ENCODE measurements at places on chromosomes 7 and 10.

GRCh38 chr10:24363070-24363469, 154.1 kb downstream of the KIAA1217 start:
- DNase-seq = no peak

GRCh38 chr10:3057946-3058345, 9.4 kb upstream of the PFKP start:
- no peak for DNase-seq

GRCh38 chr10:79031723-79032122, 37.0 kb upstream of the ZMIZ1 start:
- DNase-seq = no peak

GRCh38 chr7:116145245-116145852, 65.0 kb upstream of the TES start:
- no peak for DNase-seq

DNA sequence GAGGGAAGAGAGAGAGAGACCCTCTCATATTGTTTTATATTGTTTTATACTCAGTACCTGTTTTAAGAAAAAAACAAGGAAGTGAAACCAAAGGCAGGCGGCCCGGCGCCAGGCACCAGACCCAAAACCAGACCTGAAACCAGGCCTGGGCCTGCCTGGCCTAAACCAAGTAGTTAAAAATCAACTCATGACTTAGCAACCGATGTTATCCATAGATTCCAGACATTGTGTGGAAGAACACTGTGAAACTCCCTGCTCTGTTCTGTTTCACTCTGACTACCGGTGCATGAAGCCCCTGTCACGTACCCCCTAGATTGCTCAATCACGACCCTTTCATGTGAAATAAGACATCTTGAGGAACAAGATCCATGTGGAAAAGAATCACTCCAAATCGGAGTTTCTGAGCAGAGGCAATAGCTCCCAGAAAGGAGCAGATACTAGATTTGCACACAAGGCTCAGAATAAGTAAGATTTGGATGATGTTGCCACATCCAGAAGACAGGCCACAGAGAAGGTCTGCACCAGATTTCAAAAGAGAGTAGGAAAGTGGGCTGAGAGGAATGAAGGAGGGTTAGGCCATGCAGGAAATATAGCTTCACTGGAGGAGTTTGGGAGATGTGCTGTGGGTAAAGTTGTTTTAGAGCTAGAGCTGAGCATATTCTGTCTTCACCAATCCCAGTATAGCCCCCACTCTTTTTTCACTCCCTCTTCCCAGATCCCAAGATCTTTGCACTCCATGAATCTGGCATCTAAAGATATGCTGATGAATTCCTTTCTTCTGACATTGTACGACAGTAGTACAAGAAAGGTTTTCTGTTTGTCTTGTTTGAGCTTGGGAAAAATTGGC, 8.8 kb upstream of the ZNF248 start:
- DNase-seq = no peak

- DNase-seq = no peak
Measured at GRCh38 chr7:51034521-51035264, 252.0 kb upstream of the GRB10 start.

DNA sequence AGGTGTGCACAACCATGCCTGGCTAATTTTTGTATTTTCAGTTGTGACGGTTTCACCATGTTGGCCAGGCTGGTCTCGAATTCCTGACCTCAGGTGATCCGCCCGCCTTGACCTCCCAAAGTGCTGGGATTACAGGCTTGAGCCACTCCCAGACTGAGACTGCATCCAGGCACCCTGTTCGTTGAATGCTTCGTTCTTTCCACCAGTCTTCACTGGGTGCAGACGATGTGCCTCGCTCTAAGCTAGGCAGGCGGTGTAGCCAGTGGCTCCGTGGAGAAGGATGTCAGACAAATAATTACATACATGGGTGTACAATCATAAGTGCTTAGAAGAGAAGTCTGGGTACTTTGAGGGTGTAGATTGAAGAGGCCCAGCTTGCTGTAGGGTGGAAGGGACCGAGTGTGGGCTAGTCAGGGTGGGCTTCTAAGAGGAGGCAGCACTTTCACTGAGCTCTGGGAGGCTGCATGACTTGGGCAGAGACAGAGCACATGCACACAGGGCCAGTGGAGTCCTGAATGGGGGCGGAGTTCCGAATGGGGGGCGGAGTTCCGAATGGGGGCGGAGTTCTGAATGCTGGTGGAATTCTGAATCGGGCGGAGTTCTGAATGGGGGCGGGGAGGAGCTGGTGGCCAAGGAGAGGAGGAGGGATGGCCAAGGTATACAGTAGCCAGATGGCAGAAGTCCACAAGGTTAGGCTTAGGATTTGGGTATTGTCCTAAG, 74.3 kb downstream of the COL26A1 start:
- no peak for DNase-seq

- DNase-seq = no peak
Measured at GRCh38 chr7:157589680-157590079, 252.9 kb downstream of the DNAJB6 start.

DNA sequence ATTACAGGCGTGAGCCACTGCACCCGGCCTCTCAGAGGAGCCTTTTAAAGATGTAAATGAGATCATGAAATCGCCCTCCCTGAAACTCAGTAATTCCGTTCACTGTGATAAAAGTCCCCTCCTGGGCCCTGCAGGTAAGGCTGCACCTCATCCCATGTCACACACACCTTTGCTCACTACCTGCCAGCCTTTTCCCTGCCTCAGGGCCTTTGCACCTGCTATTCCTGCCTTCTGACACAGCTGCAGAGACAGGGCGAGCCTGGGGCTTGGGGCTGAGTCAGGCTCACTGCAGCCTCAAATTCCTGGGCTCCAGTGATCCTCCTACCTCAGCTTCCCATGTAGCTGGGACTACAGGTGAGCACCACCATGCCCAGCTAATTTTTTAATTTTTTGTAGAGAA, 118.8 kb downstream of the MYL10 start:
- DNase-seq = no peak

- DNase-seq = no peak
Measured at GRCh38 chr7:117247809-117248208, 75.0 kb downstream of the WNT2 start.

DNA sequence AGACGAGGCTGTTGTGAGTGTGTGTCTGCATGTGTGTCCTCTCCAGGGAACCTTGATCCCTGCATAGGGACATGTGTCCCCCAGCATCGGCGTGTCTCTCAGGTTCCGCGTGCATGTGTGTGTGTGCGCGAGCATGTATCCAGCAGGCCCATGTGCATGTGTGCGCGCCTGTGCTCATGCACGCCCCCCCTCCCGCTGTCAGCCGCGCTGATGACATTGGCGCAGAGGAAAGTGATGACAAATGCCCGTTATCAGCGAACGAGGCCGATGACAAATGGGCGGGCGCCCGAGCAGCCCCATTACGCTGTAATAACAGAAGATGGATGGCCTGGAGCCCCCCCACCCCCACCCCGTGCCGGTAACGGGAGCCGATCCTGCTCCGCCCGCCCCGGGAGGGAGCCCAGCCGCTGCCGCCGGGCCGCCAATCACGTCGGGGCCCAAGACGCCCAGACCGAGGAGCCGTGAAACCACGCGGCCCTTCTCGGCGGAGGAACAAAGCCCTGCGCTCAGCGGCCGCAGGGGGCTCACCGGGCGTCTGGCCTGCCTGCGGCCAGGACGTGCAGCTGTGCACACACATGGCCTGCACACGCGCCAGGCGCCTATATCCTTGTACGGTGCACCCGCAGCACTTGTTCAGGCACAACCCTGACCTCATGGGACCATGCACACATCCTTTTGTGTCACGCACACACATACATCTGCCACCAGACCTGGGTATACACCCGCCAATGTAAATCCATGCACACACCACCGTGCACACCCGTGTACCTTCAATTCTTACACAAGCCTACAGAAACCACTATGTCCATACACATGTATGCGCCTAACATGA, 21.5 kb downstream of the POLL start:
- no peak for DNase-seq

DNA sequence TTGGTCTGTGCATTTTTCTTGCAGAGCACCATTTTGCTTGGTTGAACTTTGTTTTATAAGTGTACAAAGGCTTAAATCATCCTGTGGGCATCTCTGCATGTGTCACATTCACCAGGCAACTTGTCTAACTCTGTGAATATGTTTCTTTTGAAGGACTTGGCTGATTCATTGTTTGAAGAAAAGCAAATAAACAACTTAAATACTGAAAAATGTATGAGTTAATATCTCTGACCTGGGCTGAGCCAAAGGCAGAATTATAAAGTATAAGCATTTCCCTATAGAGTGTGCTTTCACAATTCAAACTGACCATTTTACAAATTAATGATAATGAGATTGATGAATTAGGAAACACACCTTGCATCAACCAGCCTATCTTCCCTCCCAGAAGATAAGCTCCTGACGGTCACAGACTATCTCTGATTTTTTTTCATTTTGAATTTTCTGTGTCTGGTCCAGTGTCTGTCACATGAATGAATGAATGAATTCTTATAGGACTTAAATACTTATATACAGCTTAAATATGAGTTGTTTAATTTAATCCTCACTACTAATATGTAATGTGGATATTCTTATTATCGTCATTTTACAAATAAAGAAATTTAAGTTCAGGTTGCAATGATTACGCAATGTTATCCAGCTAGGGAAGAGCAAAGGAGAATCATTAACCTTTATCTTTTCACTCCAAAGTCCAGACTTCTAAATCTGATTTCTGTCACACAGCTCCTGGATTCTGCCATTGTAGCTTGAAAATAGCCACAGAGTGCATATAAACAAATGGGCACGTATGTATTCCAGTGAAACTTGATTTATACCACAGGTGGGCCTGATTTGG, 182.0 kb upstream of the PHYHIPL start:
- DNase-seq = no peak

- DNase-seq = no peak
Measured at GRCh38 chr10:33276282-33276923, 58.1 kb downstream of the NRP1 start.

DNA sequence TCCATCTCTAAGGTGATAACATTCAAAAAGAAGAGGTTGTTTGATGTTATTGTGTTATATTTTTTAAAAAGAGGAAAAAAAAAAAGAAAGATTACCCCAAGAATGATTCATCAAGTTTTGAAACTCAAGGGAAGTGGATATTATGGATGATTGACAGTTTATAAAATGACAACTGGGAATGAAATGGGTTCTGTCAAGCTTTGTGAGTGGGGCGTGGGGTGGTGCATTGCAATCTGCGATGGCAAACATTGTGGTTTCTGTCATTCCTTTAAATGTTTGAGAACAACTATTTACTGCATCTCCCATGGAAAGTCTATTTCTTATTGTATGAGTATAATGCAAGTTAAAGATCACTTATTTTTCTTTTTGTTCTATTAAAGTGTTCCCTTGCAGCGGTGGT, 297.0 kb downstream of the CCDC3 start:
- DNase-seq = no peak

- no peak for DNase-seq
Measured at GRCh38 chr7:28882869-28883470, 75.2 kb downstream of the TRIL start.

- DNase-seq = no peak
Measured at GRCh38 chr10:122243550-122243949, 27.5 kb upstream of the BTBD16 start.

DNA sequence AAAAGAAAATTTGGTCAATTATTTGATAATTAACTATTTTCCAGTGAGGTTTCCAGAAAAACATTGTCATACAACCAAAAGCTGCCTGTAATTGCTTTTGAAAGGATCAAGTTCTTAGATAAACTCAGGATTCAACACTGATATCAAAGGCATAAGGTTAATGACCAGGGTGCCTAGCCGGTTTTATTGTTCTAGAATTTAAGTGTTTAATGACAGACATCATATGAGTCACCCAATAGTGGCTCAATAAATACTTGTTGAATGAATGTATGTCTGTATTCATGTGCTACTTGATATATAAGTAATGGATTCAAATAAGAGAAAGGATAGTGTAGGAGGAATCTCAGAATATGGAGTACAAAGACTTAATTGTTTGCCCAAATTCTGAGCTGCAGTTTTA, 196.1 kb upstream of the LRGUK start:
- DNase-seq = no peak

GRCh38 chr10:61835069-61835945, 66.2 kb upstream of the ARID5B start:
- DNase-seq = no peak

DNA sequence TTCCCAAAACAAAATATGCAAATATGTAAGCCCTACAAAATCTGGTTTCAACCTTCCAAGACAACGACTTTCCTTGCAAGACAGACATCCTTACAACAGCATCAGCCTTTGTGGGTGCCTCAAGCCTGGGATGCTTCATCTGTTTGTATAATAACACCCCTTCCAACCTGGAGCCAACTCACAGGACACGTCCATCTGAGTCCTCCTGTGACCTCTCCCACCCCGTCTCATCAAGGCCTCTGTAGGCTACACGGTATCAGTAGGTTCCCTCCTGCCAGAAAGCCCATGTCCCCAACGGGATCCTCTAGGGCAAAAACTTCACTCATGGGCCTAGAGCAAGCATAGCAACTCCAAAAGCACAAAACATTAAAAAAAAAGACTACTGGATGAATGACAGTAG, 173.2 kb downstream of the TNS3 start:
- no peak for DNase-seq

- no peak for DNase-seq
Measured at GRCh38 chr10:28400681-28401080, 97.8 kb upstream of the MPP7 start.

DNA sequence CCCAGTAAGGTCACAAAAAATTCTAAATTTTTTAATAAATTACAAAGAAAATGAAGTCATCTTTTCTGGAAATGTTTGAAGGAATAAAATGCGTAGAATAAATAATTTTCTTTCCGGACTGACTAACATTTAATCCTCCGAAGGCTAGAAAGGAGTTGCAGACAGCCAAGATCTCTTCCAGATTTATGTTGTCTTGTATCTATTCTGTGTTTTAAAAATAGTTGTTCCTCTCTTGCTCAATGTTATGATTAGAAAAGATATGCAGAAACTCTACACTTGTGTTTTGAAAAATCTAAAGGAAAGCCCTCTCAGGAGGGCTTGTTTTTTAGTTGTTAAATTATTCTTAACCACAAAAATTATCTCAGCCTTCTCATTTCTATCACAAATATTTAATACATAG, 70.7 kb downstream of the MACC1 start:
- no peak for DNase-seq

- DNase-seq = no peak
Measured at GRCh38 chr7:103686064-103686463, 240.1 kb upstream of the SLC26A5 start.

DNA sequence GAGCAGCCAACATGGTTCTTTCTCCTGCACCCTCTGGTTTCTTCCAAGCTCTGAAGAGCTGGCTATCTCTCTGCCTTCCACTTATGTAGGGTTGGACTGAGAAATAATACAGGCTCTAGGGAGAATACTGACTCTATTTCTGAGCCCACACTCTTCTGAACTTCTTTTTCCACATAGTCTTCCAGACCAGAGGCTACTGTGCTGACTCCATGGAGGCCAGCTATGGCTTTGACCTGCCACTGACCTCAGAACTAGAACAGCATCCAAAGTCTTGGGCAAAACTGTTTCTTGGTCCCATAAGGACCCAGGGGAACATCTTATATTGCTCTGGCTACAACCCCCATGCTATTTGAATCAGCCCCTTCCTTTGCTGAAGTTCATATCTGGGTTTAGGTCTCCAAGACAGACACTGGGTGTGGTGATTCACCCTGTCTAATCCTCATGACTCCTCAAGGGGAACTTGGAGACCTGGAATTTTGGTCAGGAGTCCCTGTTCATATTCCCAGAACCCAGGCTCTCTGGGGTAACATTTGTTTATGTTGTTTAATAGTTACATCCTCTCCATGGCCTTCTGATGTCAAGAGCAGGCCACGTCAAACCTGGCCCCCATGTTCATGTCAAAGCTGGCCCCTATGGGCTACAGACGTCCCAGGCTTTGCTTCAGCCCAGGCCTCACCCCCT, 12.1 kb upstream of the PLAU start:
- no peak for DNase-seq

GRCh38 chr10:87931836-87932230, 68.4 kb downstream of the PTEN start:
- no peak for DNase-seq

- DNase-seq = no peak
Measured at GRCh38 chr7:27133409-27134231, 3.1 kb upstream of the HOXA4 start.
